NCI-H1694 (cell line): ENCODE measurements at places on chromosomes 5 and 9.

GRCh38 chr5:52452098-52452497, 335.6 kb upstream of the ITGA1 start:
- no peak for DNase-seq

DNA sequence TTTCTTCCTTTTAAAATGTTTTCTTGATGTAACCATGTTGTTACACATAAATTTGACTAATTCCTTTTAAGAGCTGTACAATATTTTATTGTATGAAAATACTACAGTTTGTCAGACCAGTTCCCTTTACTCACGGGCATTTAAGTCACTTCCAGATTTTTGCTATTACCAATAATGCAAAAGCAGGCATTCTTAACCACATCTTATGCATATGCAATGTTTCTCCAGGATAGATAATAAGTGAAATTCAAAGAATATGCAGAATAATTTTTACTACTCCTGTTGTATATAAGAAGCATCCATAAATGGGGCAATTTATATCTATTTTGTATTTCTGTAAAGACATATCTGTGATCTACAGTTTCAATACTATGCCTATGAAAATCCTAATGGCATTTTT, 77.3 kb downstream of the FNIP1 start:
- no peak for DNase-seq

DNA sequence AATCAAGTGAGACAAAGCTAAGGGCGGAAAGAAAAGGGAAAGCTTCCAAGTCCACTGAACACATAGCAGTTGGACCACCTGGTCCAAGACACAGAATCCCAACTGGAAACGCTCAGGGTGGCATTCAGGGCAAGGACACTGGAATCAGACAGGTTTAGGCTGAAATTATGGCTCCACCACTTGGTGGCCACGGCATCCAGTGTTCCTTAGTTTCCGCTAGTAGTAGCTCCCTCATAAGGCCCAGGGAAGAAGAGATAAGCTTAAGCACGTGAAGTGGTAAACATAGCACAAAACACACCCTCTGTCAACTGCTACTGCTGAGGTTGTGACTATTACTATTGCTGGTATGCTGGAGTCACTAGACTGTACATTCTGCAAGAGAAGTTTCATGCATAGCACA, 209.4 kb downstream of the GLIS3 start:
- DNase-seq, result no peak

DNA sequence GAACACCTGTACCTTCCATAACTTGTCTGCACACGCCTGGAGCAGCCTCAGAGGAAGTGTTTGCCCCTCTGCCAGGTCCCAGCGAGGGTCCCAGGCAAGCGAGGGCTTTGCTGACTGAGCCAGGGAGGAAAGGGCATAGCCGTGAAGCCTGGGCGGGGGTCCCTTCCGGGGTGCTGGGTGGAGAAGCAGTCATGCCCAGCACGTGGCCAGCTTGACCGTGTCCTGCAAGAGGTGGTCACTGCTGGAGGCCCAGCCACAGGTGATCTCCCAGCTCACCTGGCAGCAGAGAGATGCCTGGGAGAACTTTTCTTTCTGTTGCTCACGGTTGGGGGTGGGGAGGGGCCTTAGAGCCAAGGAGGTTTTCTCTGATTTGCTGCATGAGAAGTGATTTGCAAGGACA, 195.3 kb downstream of the CACNA1B start:
- DNase-seq, result no peak
